ENCODE measurements at places on chromosomes 1 and 21.
A peak's percentile ranks its signal among the peaks of the same experiment; 100 is the strongest.

DNA sequence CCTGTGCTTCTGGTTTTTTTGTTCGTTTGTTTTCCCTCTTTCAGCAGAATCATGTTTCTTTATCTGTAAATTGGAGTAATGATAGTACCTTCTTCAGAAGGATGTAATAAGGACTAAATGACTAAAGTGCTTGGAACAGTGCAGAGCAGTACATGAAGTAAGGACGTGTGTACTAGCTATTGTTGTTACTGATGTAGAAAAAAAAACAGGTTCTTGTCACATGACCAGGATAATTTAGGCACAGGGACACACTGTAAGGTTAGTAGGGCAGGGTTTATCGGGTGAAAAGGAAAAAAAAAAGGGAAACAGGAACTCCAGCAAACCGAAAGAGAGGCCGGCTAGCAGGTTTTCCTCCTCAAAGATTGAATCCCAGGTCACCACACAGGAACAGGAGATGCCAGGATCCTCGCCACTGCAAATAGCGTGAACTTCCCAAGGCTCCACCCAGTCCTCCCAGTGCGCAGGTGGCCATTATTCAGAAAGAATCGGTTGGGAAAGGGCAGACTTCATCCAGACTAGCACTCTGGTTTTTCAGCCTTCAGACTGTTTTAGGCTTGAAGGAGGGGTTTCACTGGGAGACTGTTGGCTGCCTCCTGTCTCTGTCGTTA is 63.8 kb upstream of the PRRC2C start:
- DNase-seq, result no peak

- no peak for DNase-seq
Observed at GRCh38 chr1:25355841-25356395, 17.8 kb downstream of the TMEM50A start.

DNA sequence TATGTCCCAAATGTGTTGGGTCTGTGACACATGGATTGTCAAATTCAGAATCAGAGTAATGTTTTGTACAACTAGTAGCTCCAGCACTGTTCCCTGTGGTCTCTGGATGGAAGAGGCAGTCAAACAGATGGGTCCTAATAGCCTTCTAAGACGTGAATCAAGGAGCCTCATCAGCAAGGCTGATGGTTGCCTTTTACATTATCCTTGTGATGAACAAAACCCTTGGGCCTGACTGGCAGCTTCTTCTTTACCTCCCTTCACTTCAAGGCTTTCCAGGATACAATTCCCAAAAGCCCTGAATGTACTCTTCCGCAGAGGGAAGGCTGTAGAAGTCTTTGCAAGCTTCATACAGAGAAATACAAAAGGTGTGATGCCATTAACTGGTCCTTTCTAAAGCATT is 633.3 kb downstream of the USP25 start:
- DNase-seq, result no peak

GRCh38 chr1:43832998-43833397 is 100.6 kb upstream of the ARTN start:
- DNase-seq, result no peak

- no peak for DNase-seq
Observed at GRCh38 chr1:39802496-39803260, 14.0 kb upstream of the BMP8B start.

- DNase-seq, result no peak
Observed at GRCh38 chr1:37915476-37916093, 31.3 kb downstream of the INPP5B start.

GRCh38 chr1:231139125-231139649 is 22.7 kb upstream of the TRIM67 start:
- DNase-seq, result peak; percentile 82

DNA sequence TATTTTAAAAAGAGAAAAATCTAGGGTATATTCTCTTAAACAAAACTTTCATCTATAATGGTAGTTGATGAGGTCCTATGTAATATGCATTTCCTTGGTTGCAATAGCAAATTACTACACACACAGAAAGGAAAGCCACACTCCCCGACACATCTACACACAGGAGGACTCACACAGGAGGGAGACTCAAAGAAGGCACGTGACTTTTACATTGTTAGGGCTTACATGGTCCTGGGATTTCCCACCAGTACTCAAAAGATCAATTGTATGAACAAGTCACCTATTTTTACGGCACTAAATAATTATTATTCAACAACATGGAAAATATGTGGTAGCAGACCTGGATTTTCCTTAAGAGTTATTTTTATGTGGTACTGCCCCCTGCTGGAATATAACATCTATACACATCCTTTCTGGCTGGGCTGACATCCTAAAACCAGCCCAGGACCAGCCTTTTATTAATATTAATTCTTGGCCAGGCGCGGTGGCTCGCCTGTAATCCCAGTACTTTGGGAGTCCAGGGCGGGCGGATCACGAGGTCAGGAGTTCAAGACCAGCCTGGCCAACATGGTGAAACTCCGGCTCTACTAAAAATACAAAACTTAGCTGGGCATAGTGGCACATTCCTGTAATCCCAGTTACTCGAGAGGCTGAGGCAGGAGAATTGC is 33.9 kb upstream of the LGALS8 start:
- DNase-seq, result peak; percentile 40

GRCh38 chr1:230423261-230423660 is 2.9 kb downstream of the PGBD5 start:
- no peak for DNase-seq

DNA sequence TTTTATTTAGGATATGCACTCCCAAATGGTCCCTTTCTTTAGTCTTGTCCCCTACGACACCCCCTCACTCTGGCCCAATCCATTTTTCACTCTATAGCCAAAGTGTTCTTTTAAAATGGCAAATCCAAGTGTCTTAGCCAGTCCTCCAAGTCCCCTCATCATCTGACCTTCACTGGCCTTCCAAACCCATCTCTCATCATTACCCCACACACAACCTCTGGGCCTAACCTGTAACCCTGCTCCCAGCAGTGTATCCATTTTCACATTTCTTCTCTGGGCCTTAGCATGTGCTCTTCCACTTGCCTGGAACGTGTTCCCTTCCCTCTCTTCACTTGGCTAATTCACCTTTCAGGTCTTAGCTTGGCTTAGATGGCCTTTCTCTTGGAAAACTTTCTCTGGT is 6.5 kb upstream of the ARL8A start:
- no peak for DNase-seq

DNA sequence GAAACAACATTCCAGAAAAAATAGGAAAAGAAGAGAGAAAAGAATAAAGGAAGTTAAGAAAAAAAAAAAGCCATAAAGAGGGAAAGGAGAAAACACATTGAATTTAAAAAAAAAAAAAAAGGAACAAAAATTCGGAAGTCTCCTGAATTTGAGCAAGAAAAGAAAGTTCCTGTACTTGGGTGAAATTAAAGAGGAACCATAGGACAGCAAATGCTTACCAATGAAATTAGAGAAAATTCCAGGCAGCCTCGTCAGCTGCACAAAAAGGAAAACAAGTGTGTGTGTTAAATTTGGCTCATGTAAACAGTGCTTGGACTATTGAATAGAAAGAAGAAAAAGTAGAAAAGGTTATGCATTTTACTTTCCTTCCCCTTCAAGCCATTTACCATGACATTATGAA is 4.9 kb downstream of the IL12RB2 start:
- DNase-seq, result no peak

DNA sequence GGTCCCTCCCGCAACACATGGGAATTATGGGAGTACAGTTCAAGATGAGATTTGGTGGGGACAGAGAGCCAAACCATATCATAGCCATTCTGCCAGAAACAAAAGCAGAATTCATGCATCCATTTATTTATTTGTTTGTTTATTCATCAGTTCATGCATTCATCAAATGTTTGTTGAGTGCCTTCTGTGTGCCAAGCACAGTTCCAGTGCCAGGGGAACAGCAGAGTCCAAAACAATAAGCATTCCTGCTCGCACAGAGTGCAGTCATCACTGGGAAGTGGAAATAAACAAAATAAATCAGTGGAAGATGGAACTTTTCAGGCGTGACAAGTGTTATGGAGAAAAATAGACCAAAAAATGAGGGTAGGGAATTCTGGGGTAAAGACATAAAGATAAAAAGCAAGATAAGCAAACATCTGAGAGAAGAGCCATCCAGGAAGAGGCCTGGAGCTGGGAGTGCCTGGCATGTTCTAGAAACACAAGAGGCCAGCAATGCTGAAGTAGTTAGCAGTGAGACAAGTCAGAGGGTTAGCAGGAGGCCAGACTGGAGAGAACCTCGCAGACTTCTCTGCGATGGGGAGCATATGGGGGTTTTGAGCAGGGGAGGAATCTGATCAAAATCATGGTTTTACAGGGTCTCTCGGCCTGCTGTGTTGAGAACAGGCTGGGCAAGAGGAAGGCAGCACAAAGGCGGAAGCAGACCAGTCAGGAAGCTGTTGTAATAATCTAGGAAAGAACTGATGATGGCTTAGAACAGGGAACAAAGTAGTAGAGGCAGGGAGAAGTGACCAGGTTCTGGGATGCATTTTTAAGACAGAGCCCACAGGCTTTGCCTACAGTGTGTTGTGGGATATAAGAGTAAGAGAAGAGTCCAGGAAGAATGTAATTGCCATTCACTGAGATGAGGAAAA is 113.2 kb downstream of the GLUL start:
- no peak for DNase-seq

DNA sequence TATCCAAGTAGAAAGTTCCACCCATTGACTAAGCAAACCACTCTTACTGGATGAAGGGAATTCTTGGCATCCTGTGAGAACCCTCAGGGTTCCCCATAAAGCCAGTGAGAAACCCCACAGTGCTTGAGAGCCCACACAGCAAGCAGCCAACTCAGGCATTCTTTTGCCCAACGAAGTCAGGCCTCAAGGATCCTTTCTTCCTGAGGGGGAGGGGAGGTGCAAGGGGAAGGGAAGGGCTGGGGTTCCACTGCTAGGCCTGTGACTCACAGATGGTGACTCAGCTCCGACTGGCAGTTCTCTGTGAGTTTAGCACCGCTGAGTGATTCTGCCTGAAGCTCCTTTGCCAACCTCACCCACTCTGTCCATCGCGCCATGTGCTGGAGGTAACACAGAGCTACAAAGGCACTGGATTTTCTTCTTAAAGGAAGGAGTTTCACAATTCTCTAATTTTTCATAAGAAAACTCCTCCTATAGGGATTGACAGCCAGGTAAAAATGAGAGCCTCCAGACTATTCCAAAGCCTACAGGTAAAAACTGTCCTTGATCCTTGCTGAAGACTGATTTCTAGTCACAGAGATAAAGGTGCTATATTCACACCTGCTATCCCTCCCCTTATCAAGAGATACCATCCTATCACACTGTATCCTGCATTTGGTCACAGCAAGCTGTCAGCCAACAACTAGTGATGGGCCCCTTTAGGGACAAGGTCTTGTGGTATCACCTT is 4.8 kb downstream of the ENO1 start:
- peak; percentile 98 for DNase-seq

- peak; percentile 71 for DNase-seq
Observed at GRCh38 chr1:33420870-33421775, 9.8 kb downstream of the PHC2 start.

DNA sequence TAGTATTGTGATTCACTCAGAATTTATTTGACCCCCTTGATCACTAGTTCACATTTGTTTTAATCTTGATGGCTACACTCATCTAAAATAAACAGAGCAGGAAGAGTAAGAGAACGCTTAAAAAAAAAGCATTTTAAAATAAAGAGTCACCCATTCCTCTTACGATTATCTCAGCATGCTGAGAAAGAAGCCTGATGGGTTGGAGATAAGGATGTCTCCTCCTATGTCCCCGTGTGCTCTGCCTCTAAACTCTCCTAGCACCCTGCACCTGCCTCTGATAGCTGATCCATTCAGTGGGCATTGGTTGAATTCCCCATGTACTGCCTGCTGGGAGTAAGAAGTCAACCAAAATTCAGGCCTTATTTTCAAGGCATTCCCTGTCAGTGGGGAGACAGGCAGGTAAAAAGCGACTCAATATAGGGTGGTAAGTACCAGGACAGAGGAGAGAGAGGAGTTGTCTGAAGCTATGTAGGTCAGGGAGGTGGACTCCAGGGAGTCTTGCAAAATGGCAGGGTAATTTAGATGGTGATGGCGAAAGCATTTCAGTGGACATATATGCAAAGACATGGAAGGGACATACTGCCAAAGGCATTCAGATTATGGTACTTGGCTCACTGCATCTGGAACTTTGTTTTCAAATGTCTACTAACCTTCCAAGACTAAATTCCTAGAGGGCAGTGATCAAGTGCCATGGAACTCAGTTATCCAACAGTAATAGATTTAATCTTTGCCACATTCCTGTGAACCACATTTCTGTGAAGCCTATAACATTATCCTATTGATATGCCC is 18.4 kb downstream of the ELAVL4 start:
- DNase-seq, result no peak

DNA sequence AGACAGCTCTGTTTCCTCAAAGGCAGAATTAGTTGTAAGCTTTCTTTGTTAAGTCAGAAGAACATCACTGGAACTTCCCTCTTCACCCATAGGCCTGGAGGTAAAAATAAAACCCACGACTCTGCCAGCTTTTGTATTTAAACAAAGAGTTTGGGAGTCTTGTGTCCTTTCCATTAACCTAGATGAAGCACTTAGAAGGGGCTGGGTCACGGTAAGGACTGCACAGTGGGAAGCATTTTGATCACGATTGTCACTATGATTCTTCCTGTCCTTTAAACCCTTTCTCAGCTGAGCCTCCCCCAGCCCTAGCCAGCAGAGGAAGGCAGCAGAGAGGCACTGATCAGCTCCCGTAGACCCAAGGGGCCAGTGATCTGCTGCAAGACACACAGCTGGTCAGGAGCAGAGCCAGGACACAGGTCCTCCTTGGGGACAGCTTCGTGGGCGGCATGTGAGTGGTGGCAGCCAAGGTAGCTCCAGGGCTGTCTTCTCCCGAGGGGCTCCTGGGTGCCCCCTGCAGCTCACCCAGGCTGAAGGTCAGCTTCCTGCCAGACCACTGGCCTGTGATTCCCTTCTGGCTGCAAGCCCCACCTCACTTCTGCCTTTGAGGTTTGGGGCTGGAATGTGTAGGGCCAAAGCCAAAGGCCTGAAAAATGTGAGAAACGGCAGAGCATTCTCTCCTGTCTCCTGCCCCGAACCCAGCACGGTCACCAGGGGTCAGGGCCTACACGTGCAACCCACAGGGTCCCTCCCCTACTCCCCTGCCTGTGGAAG is 4.0 kb upstream of the LAPTM5 start:
- DNase-seq, result no peak

GRCh38 chr1:150683914-150684313 is 13.0 kb downstream of the GOLPH3L start:
- no peak for DNase-seq

Data from fibroblast of skin of right quadriceps (primary cell).